ENCODE measurements at places on chromosomes 4 and X.

DNA sequence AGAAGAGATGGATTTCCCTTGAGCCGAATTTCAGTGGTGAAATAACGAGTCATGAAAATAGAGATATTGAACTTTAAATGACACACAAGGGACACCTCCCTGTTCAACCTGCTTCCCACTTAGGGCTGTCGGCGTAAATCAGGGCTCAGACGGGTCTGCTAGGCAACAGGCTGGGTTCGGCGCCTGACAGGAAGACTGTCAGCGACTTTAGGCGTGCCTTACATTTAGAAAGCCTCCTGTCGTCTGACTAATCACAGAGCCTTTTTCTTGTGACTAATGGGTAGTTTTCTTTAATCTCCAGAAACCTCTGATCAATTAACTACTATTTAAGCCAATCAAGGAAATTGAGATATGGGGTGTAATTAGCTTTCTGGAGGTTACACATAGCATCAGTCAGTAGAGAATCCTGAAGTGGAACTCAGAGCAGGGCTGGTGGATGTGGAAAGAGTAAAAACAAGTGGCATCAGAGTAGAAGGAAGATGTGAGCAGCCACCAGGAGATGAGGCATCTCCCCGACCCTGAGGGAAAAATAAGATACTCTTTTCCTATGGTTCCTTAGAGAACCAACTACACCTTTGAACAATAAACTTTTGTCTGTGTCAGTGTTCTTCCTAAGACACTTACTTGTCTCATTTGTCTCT lies 86.2 kb upstream of the HS3ST1 start:
- DNase-seq: no peak

DNA sequence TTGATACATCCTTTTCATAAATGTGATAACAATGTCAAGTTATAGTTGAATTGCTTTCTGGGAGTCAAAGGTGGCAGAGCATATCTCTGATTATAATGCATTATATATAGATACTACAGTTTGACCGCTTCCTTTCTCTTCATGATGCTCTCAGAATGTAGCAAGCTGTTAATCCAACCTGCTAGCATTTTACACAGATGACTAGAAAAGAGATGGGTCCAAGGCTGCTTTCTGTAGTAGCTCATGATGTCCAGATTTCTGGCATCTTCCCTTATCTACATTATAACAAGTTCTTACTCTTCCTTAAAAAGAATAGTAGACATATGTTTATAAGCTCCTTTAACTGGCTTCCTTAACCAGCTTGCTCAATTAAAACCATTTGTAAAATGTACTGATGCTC lies 192.0 kb downstream of the NWD2 start:
- DNase-seq: no peak

GRCh38 chrX:55778322-55778721 lies 60.8 kb downstream of the RRAGB start:
- no peak for DNase-seq

GRCh38 chrX:109199726-109200125 lies 282.2 kb downstream of the GUCY2F start:
- no peak for DNase-seq

DNA sequence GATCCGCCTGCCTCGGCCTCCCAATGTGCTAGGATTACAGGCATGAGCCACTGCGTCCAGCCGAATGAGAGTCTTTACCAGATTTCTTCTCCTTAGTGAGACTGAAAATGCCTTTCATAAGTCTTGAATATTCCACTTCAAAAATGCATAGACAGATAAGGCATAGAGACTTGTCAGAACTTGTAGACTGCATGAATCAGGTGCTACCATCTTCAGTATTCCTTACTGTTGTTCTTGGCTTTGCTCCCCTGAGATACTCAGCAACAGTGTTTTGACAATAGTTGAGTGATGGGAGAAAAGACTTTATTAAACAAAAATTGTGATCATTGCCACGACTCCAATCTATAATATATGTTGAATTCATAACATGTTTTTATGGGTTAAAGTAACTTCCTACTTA lies 11.0 kb downstream of the TKTL2 start:
- DNase-seq: no peak

- no peak for DNase-seq
Observed at GRCh38 chr4:123477711-123478209, 81.2 kb downstream of the SPRY1 start.

GRCh38 chrX:68685685-68686084 lies 38.2 kb downstream of the STARD8 start:
- DNase-seq: no peak

DNA sequence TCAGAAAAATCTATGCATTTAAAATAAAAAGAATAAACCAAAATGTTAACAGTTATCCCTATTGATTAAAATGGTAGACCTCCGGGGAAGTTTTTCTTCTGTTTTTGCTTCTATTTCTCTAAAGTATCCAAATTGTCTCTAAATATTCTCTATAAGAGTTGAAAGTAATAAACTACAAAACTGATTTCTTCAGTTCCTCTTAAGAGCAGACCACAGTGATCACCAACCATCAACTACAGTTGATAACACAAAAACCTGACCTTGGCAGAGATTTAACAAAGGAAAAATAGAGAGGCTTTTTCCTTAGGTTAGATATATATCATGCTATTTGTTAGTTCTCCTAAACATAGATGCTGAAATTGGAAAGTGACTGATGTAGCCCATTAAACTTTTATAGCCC lies 27.3 kb downstream of the DDX60 start:
- DNase-seq: no peak

DNA sequence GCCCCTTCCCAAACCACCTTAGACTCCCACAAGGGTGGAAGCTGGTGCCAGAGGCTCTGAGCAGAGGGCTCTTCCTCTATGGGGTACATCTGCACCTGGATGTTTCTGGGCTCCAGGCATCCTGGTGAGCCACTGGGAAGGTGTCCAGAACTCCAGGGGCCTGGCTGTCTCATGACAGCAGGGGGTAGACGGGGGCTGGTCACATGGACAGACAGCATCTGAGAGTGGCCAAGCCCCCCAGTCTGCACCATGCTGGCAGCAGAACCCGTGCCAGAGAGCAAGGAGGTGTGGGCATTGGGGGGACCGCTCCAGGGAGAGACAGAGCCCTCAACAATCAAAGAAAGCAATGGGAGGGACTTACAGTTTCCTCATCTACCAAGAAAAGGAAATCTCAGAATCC lies 39.5 kb downstream of the ZFYVE28 start:
- no peak for DNase-seq

GRCh38 chr4:10762561-10762960 lies 78.0 kb upstream of the CLNK start:
- no peak for DNase-seq

DNA sequence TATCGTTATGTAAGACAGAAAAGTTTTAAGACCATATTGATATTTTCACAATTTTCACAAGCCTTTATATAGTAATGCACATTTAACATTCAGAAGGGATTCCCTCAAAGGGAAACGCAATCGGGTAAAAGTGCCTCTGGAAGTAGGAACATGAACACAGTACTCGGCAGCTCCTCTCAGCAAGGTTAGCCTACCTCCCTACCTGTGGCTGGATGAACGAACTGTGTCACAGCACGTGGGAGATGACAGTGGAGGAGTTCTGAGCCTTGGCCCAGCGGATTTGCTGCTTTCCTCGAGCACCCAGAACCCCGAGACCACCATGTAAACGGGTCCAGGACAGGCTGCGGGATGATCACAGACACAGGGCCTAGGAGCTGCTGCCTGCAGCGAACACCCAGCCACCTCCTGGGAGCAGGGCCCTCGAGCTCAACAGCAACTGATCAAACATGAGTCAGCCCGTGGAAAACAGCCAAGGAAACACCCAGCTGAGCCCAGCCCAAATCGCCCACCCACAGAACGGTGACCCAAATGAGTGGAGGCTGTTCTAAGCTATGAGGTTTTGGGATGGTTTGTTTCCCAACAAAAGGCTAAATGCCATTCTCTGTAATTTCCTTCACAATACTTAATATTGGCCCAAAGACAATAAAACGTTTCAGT lies 30.4 kb downstream of the FAT1 start:
- no peak for DNase-seq

DNA sequence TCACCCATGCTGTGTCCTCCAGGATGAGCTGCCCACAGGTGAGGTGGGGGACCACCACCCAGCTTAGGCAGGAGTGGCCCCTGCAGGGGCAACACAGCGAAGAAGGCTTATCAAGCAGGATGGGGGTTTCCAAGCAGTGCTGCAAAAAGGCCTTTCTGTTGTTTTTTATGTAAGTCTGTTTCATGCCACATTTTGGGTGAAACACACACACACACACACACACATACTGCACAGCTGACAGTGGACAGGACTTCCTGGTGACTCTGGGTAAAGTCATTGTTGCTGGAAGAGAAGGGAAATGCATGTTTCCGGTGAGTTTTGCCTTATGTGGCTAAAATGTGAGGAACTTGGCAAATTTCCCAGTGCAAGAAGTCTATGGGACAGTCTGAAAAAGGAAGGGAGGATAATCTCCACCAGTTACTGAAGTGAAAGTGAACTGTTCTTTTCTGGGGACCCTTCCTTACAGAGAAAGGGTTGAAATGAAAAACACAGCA lies 119.2 kb downstream of the IRF2 start:
- DNase-seq: no peak

- DNase-seq: no peak
Observed at GRCh38 chr4:107950746-107951540, 19.6 kb downstream of the CYP2U1 start.

DNA sequence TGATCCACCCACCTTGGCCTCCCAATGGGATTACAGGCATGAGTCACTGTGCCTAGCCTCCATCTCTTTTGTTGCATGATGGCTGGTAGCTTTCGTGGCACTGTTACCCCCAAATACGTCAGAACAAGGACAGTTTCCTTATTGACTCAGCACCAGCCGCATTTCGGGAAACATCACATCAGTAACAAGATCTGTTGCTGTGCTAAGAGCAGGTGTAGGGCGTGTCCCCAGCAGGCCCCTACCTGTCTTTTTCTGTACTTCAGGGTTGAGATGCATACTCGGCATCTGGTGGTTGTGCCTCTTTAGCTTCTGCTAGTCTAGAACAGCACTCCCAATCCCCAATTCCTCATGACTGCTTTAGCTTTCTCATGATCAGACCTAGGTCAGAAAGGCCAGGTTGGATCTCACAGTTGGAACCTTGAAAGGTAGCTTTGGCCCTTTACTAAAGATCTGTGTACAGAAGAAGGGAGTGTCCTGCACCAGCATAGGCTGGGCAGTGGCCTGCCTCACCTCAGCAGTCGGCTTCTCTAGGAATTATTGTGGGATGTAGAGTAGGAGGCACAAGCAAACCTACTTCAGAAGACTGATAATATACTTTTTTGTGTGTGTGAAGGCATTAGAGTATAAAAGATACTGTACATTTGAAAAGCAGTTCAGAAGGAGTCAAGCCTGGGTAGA lies 36.8 kb downstream of the NSD2 start:
- DNase-seq: no peak

GRCh38 chr4:188783606-188784160 lies 644.4 kb downstream of the TRIML1 start:
- DNase-seq: no peak

GRCh38 chrX:1589356-1590130 lies 1.9 kb upstream of the AKAP17A start:
- DNase-seq: no peak

DNA sequence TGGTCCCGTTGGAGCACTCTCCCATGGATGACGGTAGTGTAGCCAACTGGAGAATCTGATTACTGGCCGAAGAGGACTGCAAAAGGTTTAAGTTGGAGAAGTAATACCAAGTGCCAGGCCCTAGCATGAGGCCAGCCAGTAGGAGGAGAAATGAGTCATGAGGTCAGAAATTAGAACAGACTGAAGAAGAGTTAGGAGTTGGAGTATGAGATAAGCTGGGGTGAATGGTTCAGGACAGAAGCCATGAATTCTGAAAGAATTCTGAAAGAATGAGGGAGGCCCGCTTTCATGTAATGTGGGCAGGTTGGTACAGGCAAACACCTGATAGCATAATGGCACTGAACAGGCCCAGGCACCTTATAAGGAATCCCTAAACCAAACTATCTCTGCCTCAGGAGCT lies 18.4 kb upstream of the STK26 start:
- no peak for DNase-seq

GRCh38 chr4:55020131-55020530 lies 105.3 kb downstream of the KDR start:
- DNase-seq: no peak

- peak; percentile 9 for DNase-seq
Observed at GRCh38 chr4:138037696-138038095, 204.5 kb downstream of the SLC7A11 start.

- peak; percentile 61 for DNase-seq
Observed at GRCh38 chrX:138710866-138711341, 613 bp downstream of the FGF13 start.

GRCh38 chr4:73902038-73902637 lies 32.9 kb downstream of the CXCL1 start:
- DNase-seq: no peak

DNA sequence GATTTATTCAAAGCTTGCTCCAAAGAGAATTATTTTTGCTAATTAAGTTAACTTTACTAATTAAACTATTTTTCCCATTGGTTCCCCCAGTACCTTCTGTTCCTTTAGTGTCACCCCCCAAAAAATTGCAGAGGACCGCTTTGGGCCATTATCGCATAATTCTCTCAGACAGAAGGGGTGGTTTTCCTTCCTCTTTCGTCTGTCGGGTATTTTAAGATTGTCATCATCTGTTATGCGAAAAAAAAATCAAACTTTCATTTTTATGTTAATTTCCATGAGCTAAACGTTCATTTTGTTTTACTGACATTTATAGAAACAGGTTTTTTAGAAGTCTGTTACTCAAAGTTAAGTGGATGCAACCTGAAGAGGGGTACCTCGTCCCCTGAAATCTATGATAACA lies 76.2 kb upstream of the DDX3X start:
- no peak for DNase-seq

DNA sequence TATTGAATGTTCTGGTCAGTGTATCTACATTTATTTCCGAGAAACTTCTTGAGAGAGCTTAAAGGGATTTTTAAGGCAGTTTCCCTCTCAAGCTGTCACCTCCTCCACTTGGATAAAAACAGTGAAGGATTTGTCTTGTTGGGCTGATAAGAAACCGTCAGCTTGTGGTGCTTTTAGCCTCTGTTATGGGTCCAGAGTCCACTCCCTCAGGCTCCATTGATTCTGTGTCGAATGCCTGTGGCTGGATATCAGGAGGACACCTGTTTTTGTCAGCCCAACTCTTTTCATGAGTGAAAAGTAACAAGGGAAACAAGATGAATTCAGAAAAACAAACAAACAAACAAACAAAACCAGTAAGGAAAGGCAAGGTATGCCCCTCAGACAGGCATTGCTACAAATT lies 12.4 kb downstream of the CLCN4 start:
- DNase-seq: no peak

DNA sequence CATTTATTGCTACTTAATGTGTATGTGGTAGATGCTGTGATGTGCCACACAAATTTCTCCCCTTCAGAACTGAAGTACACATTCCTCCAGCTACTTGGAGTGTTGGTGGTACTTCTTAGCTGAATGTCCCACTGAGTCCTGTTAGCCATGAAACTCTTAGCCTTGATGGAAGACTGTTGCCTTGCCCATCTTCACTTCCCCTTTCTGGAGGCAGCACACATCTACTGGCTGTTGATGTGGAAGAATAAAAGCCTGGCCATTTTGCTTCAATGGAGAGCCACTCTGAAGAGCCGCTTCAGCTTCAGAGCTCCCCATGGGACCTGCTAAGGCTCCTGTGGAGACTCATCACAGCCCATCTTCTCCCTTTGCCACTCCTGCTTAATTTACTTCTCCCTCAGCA lies 157.7 kb upstream of the PITX2 start:
- DNase-seq: no peak

- DNase-seq: no peak
Observed at GRCh38 chr4:156158747-156159146, 205.1 kb upstream of the CTSO start.

GRCh38 chrX:10630320-10630719 lies 9.9 kb upstream of the MID1 start:
- no peak for DNase-seq

- DNase-seq: no peak
Observed at GRCh38 chr4:87087015-87087414, 133.4 kb downstream of the KLHL8 start.

GRCh38 chr4:726235-726787 lies 20.7 kb downstream of the PCGF3 start:
- DNase-seq: no peak
